ENCODE measurements at places on chromosomes 4 and X. TPM values are rescaled to one million over a fixed set of nuclear protein-coding genes. Genes with fewer than 3 reads are reported as not detected.

- no peak for DNase-seq
Measured at GRCh38 chr4:102678107-102678506, 82.7 kb downstream of the MANBA start.

- no peak for DNase-seq
Measured at GRCh38 chr4:2036866-2037265, 22.3 kb upstream of the NAT8L start.

The CRMP1 gene
- polyA plus RNA-seq = not detected

DNA sequence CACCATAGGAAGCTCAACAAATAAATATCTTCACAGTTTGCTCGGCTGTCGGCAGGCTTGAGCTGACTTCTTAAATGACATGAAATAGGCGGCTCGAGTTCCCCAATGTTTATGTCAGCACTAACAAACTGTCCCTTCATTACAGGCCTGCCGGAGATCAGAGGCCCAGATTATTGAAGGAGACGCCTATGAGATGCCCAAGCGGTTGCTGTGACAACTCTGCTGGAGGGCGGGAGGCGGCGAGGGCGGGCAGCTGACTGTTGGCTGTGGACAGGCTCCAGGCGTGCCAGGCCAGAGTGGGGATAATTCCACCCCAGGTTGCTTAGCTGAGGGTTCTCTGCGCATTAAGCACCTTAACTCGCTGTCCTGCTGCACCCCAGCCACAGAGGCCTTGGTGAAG is 39.2 kb upstream of the MSX1 start:
- DNase-seq = no peak

DNA sequence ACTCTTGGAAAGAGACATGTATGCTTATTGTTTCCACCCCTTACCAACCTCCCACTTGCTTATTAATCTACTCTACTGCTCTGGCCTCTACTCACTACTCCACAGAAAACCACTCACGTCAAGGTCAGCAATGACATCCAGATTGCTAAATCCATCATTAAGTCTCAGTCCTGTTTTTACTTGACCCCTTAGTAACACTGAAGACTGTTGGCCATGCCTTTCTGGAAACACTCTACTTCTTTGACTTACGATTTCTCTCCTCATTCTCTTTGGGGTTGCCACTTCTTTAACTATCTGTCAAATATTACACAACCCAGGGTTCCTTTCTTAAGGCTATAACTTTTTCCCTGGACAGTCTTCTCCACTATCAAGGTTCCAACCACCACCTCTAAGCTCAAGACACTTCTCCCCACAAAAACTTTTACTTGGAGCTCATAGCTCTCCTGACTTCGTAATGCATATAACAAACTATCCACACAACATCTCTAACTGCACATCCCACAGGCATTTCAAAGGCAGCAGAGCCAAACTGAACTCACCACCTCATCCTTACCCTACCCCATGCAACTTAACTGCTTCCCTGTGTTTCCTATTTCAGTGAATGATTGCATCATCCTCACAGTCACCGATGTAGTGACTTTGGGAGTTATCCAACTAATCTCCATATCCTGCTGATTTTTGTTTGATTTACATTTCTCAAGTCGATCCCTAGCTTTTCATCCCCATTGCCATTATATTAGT is 15.8 kb upstream of the MAGEA4 start:
- no peak for DNase-seq

DNA sequence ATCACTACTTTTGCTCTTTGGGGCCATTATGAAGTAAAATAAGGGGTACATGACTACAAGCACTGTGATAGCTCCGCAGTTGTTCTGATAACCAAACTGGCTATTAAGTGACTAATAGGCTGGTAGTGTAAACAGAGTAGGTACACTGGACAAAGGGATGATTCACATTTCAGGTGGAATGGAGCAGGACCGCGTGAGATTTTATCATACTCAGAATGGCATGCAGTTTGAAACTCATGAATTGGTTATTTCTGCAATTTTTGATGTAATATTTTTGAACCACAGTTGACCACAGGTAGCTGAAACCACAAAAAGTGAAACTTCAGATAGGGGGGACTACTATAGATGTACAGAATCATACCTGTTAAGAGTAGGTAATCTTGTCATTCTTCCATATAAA is 55.8 kb downstream of the PAK3 start:
- no peak for DNase-seq

DNA sequence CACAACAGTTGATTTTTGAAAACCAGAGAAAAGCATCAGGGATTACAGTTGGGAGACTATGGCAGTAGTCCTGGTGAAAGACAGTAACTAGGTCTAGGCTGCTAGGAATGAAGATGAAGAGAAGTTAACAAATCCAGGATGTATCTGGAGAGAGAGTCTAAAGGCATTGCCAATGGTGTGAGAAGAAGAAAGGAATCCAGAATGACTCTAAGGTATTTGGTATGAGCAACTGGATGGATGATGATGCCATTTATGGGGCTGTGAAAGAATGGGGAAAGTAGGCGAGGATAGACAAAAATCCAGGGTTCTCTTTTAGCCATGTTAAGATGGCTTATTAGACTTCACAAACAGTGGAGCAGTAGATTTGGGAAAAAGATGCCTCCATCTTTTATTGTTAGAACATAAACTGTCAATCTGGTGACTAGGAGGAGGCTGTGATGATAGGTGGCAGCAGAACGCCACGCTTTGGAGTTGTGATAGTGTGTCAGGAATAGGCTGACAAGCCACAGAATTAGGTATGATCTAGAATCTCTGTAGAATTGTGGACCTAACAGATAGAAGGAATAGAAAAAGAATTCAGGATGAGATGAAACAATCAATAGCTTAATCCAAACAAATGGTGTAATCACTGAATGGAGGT is 27.3 kb upstream of the JADE1 start:
- peak; percentile 37 for DNase-seq

- DNase-seq = peak; percentile 80
Measured at GRCh38 chr4:38677441-38677840, 13.4 kb downstream of the KLF3 start.

The CPEB2 gene
- polyA plus RNA-seq = 1.8 TPM

The SPIN2A gene
- 0.09 TPM for polyA plus RNA-seq

DNA sequence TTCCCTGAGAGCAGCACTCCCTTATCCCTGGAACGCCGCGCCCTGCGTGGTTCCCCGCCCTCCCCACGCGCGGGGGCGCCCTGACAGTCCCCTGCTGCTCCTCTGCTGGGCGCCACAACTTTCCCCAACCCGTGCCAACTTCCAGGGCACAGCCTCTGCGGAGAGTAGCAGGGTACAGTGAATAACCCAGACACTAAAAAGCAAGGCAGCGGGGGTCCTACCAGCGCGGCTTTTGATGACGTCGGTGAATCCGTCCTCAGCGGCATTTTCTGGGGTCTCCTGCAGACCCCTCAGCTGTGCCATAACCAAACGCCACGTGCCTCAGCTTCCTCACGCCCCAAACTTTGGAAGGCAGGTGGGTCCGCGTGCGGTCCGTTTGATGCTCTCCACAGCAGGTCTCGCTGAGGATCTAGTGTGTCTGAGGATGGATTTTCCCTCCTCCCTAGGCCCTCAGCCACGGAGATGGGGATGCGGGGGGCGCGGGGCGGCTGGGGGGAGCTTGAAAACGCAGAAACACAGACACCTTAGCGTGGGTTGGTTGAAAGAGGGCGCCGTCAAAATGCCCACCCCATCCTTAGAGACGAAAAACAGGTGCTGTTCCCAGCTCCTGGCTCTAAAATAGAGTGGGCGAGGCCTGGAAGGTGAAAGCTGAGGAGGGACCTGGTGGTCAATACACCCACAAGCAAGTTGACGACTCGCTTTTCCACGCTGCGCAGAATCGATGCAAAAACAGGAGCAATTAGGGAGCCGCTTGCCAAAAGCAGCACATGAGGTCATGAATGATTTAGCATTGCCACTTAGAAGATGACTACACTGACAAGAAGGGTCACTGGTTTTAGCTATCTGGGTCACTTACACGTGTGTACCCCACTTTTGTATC is 405.6 kb downstream of the FAM47A start:
- no peak for DNase-seq

The LEF1 gene
- 29.7 TPM for polyA plus RNA-seq

- no peak for DNase-seq
Measured at GRCh38 chr4:176014583-176015108, 51.0 kb upstream of the WDR17 start.

The FAM241A gene
- polyA plus RNA-seq = 1.4 TPM
